ENCODE measurements at places on chromosomes 7 and 10. TPM values are rescaled to one million over a fixed set of nuclear protein-coding genes. Genes with fewer than 3 reads are reported as not detected.

- DNase-seq: no peak
- H3K27ac ChIP-seq: no peak overlapping the region
- peaks cover 11% of the 10 kb centered on the region for H3K36me3 ChIP-seq
- H3K4me3 ChIP-seq: no peak overlapping the region
These were observed 8.3 kb downstream of the LSM5 start for GRCh38 chr7:32481921-32482320.

DNA sequence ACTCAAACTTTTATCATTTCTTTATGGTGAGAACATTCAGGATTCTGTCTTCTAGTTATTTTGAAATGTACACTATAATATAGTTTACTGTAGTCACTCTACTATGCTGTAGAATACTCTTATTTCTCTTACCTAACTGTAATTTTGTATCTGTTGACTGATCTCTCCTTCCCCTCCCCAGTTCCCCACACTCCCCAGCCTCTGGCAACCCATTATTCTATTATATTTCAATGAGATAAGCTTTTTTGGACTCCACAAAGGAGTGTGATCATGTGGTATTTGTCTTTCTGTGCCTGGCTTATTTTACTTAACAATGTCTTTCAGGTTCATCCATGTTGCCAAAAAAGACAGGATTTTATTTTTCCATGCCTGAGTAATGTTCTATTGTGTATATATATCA, 71.4 kb upstream of the DYNC1I1 start:
- H3K27ac ChIP-seq: no peak overlapping the region
- no peak overlapping the region for H3K4me3 ChIP-seq
- no peaks in the 10 kb centered on the region for H3K4me1 ChIP-seq
- H3K27me3 ChIP-seq: no peaks in the 10 kb centered on the region

DNA sequence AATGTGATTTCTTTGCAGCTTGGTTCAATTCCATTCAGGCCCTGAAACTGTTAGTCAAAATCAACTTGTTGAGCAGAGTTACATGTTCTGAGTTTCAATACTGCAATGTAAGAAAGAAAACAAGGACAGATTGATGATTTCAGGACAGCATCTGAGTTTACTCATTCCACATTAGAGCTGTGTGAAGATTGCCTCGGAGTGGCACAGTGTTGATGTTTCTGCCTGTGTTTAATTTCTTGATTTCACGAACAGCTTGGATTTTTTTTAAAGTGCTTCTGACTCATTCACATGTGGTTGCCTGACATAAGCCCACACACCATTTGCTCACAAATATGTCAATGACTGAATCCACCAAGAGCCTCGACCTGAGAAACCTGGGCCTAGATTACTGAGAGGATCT, 101.2 kb upstream of the PARD3 start:
- H3K4me1 ChIP-seq: no peaks in the 10 kb centered on the region
- no peak overlapping the region for H3K27ac ChIP-seq
- no peak overlapping the region for H3K4me3 ChIP-seq
- no peaks in the 10 kb centered on the region for H3K36me3 ChIP-seq
- H3K27me3 ChIP-seq: no peaks in the 10 kb centered on the region
- DNase-seq: no peak

DNA sequence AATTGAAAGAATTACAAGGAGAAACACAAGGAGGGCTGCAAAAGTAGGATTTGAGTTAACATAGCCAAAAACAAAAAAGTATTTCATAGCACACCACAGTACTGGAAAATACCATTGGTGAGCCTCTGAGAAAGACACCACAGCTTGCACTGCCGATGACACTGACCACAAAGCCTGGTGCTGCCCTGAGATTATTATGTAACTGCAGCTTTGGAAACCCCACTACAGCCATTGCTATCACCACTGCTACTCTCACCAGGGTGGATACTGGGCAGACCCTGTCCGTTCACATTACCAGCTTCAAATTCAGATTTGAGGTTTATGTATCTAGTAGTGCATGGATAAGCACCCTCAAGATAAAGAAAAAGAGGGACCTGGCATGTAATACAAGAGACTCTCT, 1246.7 kb upstream of the SORCS1 start:
- no peak for DNase-seq
- no peaks in the 10 kb centered on the region for H3K36me3 ChIP-seq
- no peaks in the 10 kb centered on the region for H3K4me1 ChIP-seq
- H3K4me3 ChIP-seq: no peak overlapping the region
- no peaks in the 10 kb centered on the region for H3K27me3 ChIP-seq
- no peak overlapping the region for H3K27ac ChIP-seq

GRM3 gene
- total RNA-seq: not detected

- H3K27ac ChIP-seq: no peak overlapping the region
- no peak for DNase-seq
- H3K4me1 ChIP-seq: no peaks in the 10 kb centered on the region
- no peaks in the 10 kb centered on the region for H3K27me3 ChIP-seq
- no peak overlapping the region for H3K4me3 ChIP-seq
- H3K36me3 ChIP-seq: no peaks in the 10 kb centered on the region
These were observed 248.6 kb upstream of the MAGI2 start for GRCh38 chr7:79702116-79702515.

- H3K36me3 ChIP-seq: no peaks in the 10 kb centered on the region
- H3K4me3 ChIP-seq: no peak overlapping the region
- peaks cover 60% of the 10 kb centered on the region for H3K4me1 ChIP-seq
- peak overlapping the region; percentile 79 for H3K27ac ChIP-seq
- no peaks in the 10 kb centered on the region for H3K27me3 ChIP-seq
These were observed 51.6 kb downstream of the CHST3 start for GRCh38 chr10:72015841-72016240.

GRCh38 chr7:157423886-157424565, 87.2 kb downstream of the DNAJB6 start:
- peaks cover 15% of the 10 kb centered on the region for H3K36me3 ChIP-seq
- no peaks in the 10 kb centered on the region for H3K4me1 ChIP-seq
- DNase-seq: no peak
- no peaks in the 10 kb centered on the region for H3K27me3 ChIP-seq

PDE1C gene
- 0.46 TPM for total RNA-seq

- H3K27ac ChIP-seq: no peak overlapping the region
- DNase-seq: no peak
- peaks cover 29% of the 10 kb centered on the region for H3K4me1 ChIP-seq
- no peak overlapping the region for H3K4me3 ChIP-seq
- no peaks in the 10 kb centered on the region for H3K36me3 ChIP-seq
These were observed 170.1 kb downstream of the ST7 start for GRCh38 chr7:117123311-117123926.

GRCh38 chr7:138228119-138228518, 151.9 kb downstream of the AKR1D1 start:
- no peaks in the 10 kb centered on the region for H3K4me1 ChIP-seq
- H3K27ac ChIP-seq: no peak overlapping the region
- H3K27me3 ChIP-seq: no peaks in the 10 kb centered on the region
- no peaks in the 10 kb centered on the region for H3K36me3 ChIP-seq
- no peak overlapping the region for H3K4me3 ChIP-seq

GRCh38 chr7:130951976-130952876, 218.2 kb upstream of the KLF14 start:
- H3K27me3 ChIP-seq: no peaks in the 10 kb centered on the region
- H3K36me3 ChIP-seq: peaks cover 31% of the 10 kb centered on the region
- DNase-seq: no peak

- H3K4me1 ChIP-seq: peaks cover 7% of the 10 kb centered on the region
- H3K27ac ChIP-seq: no peak overlapping the region
- H3K36me3 ChIP-seq: no peaks in the 10 kb centered on the region
- H3K27me3 ChIP-seq: no peaks in the 10 kb centered on the region
- no peak overlapping the region for H3K4me3 ChIP-seq
- DNase-seq: no peak
These were observed 7.0 kb upstream of the SERPINE1 start for GRCh38 chr7:101119876-101120275.

GRCh38 chr7:150992833-150993302, 2.1 kb downstream of the NOS3 start:
- DNase-seq: no peak
- no peaks in the 10 kb centered on the region for H3K36me3 ChIP-seq
- H3K27me3 ChIP-seq: peaks cover 8% of the 10 kb centered on the region
- H3K27ac ChIP-seq: peak overlapping the region; percentile 24
- H3K4me1 ChIP-seq: no peaks in the 10 kb centered on the region
- H3K4me3 ChIP-seq: no peak overlapping the region

DNA sequence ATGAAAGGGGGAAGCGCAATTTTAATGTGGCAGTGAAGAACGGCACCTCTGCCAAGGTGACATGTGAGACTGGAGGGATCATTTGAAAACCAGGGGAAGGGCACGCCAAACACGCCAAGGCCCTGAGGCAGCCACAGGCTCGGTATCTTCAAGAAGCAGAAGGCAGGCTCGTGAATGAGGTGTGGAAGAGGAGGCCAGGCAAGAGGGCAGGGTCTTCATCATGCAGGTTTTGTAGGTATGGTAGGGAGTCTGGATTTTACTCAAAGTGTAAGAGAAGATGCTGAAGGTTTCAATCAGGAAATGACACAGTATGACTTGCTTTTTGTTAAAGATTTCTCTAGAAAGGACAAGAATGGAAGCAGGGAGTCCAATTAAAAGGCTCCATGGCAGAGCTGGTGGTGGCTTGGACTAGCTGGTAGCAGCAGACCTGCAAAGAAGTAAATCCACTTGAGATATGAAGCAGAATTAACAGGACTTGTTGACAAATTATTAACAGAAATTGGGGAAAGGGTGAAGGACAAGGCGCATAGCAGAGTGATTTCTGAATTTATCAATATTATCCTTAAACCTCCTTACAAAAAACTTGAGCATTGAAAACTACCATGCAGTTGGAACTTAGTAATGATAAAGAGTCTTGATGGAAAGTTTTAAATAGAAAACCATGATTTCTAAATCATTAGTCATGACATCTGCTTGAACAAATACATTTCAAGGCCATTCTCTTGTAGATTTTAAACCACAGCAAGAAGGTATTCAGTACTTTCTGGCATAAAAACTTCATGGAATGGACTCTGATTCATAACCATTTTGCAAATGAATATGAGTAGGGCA, 70.4 kb downstream of the COA1 start:
- no peaks in the 10 kb centered on the region for H3K27me3 ChIP-seq
- H3K27ac ChIP-seq: no peak overlapping the region
- peak; percentile 49 for DNase-seq

- H3K36me3 ChIP-seq: no peaks in the 10 kb centered on the region
- H3K27me3 ChIP-seq: peaks cover 9% of the 10 kb centered on the region
- peaks cover 3% of the 10 kb centered on the region for H3K4me1 ChIP-seq
These were observed 1.5 kb downstream of the FAM170B start for GRCh38 chr10:49132362-49132737.

- no peak overlapping the region for H3K27ac ChIP-seq
- no peak for DNase-seq
- no peak overlapping the region for H3K4me3 ChIP-seq
- H3K4me1 ChIP-seq: no peaks in the 10 kb centered on the region
- no peaks in the 10 kb centered on the region for H3K27me3 ChIP-seq
- no peaks in the 10 kb centered on the region for H3K36me3 ChIP-seq
These were observed 288.3 kb downstream of the AHR start for GRCh38 chr7:17586711-17587110.

DNA sequence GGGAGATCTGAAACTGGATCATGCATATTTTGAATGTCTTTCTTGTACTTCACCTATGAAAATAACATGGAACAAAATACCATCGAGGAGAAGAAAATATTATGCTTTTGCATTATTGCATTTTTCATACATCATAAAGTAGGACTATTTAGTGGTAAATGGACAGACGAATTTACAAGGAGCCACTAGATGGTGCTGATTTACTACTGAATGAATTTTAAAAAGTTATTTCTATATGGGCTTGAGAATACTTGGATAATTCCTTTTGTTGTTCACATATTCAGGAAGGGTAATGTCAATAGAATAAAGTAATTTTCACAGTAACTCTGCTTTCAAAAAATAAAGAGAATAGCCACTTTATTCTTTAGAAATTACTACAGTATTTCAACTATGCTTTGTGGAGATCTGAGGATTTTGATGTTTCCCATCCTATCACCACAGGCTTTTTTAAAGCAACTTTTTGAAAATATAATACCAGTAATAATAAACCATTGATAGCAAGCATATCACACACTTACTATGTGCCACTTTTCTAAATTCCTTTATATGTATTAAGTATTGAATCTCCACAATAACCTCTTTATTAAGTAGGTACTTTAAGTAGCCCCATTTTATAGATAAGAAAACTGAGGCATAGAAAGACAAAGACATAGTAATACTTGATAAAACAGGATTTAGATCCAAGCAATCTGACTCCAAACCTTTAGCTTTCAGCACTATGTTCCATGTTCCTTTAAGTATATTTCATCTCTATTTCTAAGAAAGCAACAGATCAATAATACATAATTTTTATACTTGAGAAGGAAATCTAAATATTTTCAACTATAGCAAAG, 38.6 kb downstream of the NEBL start:
- no peak overlapping the region for H3K4me3 ChIP-seq
- DNase-seq: no peak
- H3K4me1 ChIP-seq: no peaks in the 10 kb centered on the region
- no peak overlapping the region for H3K27ac ChIP-seq
- no peaks in the 10 kb centered on the region for H3K36me3 ChIP-seq

- no peaks in the 10 kb centered on the region for H3K27me3 ChIP-seq
- no peak overlapping the region for H3K4me3 ChIP-seq
- H3K36me3 ChIP-seq: no peaks in the 10 kb centered on the region
- peaks cover 7% of the 10 kb centered on the region for H3K4me1 ChIP-seq
- DNase-seq: no peak
- H3K27ac ChIP-seq: no peak overlapping the region
These were observed 930 bp downstream of the GARIN1A start for GRCh38 chr7:128672927-128673517.

NUDT13 gene
- 5.3 TPM for total RNA-seq

ADAM12 gene
- total RNA-seq: not detected

DNA sequence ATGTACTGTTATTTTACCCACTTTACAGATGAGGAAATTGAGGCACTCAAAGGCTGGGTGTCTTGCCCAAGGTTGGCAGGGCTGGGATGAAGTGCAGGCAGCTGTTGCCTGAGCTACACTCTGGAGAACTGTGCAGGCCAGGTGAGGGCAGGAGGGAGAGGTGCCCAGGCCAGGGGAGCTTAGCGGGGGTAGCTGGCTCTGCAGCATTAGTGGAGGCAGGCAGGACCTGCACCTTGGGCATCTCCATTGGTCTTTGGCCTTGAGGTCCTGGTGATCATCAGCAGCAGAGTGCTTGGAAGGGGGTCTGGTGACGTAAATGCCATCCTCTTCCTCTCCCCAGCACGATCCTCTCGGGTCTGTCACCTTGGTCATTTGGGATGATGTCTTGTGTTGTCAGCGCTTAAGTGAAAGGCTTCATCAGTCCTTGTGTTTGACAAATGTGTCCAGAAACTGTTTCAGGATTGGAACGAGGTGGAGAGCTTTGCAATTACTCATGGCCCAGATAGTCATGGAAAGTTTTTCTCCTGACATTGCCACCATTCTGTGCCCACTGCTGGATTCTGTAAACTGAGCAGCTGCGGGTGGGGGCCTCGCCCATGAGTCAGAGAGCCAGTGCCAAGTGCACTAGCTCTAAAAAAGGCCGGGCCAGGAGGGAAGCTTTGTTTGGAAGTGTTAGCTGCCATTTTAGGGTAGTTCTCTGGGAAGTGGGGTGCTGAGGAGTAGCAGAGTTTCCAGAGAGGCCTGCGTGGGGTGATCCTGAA, 47.6 kb downstream of the TSPAN15 start:
- no peaks in the 10 kb centered on the region for H3K27me3 ChIP-seq
- H3K4me3 ChIP-seq: no peak overlapping the region
- peak overlapping the region; percentile 68 for H3K27ac ChIP-seq

All from gastrocnemius medialis (tissue), 4 donors.